ENCODE measurements at places on chromosomes 6 and 20.

DNA sequence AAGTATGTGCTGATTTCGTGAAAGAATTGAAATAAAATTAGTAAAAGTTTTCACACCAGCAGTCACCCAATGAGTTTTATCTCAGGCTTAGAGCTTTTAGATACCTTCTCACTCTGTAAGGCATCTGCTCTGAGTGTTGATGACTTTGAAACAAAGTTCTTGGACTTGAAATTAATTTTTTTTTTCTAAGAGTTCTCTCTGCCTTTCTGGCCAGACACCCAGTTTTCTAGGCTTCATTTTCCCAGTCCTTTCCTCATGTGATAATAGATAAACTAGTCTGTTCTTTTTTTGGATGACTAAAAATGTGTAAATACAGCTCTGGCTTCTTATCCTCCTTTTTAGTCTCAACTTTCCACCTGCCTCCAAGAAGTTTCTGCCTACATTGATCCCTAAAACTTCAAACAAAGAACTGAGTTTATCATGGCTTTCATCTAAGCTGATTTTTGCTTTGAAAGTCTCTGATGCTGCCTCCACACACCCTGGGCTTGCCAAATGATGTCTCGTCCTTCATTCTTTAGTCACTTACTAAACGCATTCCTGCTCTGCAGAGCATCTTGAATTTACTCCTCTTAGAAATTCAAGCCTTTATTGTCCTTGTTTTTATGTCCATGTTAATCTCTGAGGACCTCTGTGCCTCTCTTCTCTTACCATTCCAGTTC is 32.7 kb downstream of the SLX4IP start:
- no peak overlapping the region for H3K4me3 ChIP-seq
- no peaks in the 10 kb centered on the region for H3K36me3 ChIP-seq
- no peaks in the 10 kb centered on the region for H3K27me3 ChIP-seq
- no peaks in the 10 kb centered on the region for H3K4me1 ChIP-seq
- H3K27ac ChIP-seq = no peak overlapping the region
- DNase-seq = no peak

DNA sequence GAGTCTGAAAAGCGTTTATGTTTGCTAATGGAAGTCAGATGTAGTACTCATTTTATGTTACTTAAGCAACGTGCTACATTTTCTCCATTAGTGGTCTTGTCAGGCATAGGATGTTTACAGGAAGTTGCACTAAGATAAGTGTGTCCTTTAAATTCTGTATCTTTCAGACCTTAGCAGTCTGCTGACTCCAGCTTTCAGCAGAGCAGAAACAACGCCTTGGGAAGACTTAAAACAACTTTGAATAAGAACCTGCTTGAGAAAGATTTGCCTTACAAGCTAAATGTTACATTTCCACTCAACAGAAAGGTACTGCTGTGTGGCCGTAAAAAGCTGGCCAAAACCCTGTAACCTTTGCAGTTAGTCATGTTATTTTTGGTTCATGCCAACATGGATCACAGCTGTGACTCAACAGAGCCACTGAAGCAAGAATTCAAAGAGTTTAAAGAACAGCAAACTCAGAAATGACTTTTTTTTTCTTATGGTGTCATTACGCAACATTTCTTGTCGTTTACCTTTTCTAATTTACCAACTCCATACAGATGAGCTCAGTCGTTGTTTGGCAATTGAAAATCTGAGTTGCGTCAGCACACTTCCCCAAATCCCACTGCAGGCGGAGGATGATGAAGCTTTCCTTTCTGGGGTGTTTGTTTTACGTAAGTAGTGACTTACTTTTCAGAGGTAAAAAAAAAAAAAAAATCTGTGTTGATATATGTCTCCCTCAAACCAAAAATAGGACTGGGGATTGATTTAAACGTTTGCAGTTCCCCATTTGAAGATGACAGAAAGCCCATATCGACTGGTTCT is 27.9 kb upstream of the BMP6 start:
- no peaks in the 10 kb centered on the region for H3K4me1 ChIP-seq
- H3K36me3 ChIP-seq = no peaks in the 10 kb centered on the region
- peak; percentile 89 for DNase-seq

DNA sequence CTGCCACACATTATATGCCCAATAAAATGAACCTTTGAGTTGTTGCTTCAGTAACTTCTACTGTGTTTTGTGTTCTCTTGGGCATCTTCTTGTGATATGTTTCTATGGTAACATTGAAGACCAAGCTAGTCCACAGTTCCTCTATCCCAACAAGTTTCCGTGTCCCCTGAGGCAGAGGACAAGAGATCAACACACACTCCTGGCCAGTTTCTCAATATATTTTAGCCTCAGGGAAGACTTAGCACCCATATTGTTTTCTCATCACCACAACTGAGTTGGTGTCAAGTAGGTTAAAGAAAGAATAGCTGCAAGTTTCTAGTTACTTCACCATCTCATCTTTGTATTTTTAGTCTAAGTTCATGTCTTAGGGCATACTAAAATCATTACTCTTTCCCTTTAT is 277.5 kb downstream of the UST start:
- H3K4me3 ChIP-seq = no peak overlapping the region
- no peak for DNase-seq
- peaks cover 3% of the 10 kb centered on the region for H3K36me3 ChIP-seq
- H3K27ac ChIP-seq = no peak overlapping the region
- no peaks in the 10 kb centered on the region for H3K27me3 ChIP-seq

GRCh38 chr6:51608932-51609331 is 478.5 kb downstream of the PKHD1 start:
- H3K27ac ChIP-seq = no peak overlapping the region
- H3K4me1 ChIP-seq = no peaks in the 10 kb centered on the region
- H3K27me3 ChIP-seq = no peaks in the 10 kb centered on the region

GRCh38 chr20:61112515-61112914 is 139.5 kb upstream of the CDH4 start:
- H3K27ac ChIP-seq = no peak overlapping the region
- DNase-seq = peak; percentile 36
- H3K4me1 ChIP-seq = peaks cover 8% of the 10 kb centered on the region
- no peaks in the 10 kb centered on the region for H3K27me3 ChIP-seq
- no peak overlapping the region for H3K4me3 ChIP-seq
- H3K36me3 ChIP-seq = no peaks in the 10 kb centered on the region

GRCh38 chr6:137571854-137572253 is 77.7 kb upstream of the OLIG3 start:
- no peak overlapping the region for H3K4me3 ChIP-seq
- no peaks in the 10 kb centered on the region for H3K36me3 ChIP-seq
- H3K27ac ChIP-seq = no peak overlapping the region
- H3K4me1 ChIP-seq = no peaks in the 10 kb centered on the region
- DNase-seq = peak; percentile 19
- H3K27me3 ChIP-seq = peaks cover 15% of the 10 kb centered on the region
